Large intestine (tissue), 12 donors: ENCODE measurements at places on chromosomes 5 and 9.

- DNase-seq: peak; percentile 58
Measured at GRCh38 chr9:121529237-121529987, 29.8 kb upstream of the GGTA1 start.

- DNase-seq: no peak
Measured at GRCh38 chr9:97830884-97831829, 21.9 kb upstream of the FOXE1 start.

DNA sequence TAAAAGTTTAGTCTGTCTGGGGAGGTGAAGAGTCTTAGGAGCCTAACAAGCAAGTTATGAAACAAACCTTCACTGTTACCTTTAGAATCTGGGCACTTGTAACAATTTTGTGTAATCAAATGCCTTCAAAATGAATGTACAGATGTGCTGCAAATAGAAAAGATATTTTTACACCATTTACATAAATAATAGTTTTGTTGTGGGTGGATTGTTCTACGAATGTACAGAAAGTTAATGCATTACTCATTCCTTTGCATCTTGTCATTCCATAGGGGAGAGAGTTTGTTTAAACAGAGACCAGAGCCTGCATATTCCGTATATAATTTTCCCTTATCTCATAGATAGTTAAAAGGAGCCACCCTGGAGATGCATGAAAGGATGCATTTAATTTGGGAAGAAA lies 576.9 kb upstream of the SGCD start:
- no peak for DNase-seq

DNA sequence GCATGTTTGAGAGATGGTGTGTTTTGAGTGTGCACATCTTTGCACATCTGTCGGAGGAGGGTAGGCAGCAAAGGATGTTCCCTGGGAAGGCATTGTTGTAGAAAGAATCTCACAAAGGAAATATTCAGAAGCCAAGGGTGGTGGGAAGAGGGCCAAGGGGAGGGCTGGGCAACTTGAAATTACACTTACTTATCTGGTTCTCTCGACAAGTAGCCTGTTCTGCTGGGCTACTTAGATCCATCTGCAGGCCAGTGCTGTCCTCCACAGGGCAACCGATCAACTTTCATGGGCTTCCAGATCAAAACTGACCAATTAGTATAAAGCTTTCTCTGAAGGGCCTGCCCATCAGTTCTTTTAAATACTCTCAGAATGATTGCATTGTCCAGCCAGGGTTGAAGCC lies 495.2 kb downstream of the GADD45G start:
- no peak for DNase-seq

DNA sequence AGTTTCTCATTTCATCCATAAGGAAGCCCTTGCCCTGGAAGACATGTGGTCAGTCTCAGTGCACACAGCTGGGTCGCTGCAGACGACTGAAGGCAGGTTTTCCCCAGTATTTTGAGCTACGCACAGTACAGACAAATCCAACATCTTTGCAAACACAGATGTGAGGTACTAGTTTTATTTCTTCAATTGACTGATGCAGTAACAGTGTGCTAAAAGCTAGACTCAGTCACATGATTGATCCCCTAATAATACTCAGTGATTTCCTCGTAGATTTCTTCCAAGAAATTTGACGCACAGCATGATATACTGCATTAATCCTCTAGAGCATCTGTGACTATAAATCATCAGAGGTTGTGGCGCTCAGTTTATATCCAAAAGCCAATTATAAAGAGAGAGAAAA lies 346.1 kb downstream of the DIRAS2 start:
- DNase-seq: no peak

DNA sequence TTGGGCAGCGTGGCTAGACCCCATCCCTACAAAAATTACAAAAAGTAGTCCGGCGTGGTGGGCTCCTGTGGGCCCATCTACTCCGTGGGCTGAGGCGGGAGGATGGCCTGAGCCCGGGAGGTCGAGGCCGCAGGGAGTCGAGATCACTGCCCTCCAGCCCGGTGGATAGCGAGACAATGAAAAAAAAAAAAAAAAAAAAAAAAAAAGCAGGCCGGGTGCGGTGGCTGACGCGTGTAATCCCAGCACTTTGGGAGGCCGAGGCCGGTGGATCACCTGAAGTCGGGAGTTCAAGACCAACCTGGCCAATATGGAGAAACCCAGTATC lies 110.5 kb upstream of the LPCAT1 start:
- no peak for DNase-seq

- no peak for DNase-seq
Measured at GRCh38 chr9:18707061-18707461, 233.1 kb downstream of the ADAMTSL1 start.

DNA sequence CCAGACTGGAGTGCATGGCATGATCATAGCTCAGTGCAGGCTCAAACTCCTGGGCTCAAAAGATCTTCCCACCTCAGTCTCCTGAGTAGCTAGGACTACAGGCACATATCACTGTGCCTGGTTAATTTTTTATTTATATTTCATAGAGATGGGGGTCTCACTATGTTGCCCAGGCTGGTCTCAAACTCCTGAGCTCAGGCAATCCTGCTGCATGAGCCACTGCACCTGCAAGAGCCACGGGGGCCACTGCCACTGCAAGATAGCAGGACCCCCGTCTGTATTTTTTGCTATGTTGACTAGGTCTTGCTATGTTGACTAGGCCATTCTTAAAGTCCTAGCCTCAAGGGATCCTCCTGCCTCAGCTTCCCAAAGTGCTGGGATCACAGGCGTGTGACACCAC lies 6.5 kb downstream of the CYSTM1 start:
- DNase-seq: no peak

DNA sequence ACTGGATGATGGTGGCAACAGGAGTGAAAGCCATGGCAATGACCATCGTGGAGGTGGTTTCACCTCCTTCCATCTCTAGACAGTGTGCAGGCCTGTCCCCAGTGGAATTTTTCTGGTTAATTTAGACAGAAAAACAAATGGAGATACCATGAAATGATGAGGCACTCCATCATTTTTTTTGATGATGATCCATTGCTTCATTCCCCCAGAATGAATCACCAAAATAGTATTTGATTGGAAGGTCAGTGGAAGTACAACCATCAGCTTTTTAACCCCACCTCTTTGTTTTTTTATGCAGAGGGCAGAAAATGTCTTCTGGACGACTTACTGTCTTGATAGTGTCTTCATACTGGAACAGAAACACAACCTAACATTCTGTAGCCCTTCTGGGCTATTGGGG lies 42.6 kb upstream of the ADRA1B start:
- DNase-seq: no peak

DNA sequence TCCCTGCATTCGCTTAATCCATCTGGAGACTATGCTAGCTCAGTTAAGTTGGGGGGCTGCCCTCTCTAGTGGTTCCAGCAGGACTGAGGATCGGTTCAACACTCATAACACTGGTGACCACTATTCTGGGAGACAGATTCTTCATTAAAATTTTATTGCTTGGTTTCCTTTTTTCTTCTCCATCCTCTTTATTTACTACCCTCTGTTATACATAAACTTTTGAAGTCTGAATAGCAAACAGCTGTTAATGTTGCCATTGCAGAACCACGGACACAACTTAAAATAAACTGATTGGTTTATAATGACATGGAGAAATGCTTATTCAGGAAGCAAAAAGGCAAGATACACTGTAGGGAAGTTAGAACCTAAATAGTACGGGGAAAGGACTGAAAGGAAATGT lies 22.1 kb downstream of the IQGAP2 start:
- no peak for DNase-seq

DNA sequence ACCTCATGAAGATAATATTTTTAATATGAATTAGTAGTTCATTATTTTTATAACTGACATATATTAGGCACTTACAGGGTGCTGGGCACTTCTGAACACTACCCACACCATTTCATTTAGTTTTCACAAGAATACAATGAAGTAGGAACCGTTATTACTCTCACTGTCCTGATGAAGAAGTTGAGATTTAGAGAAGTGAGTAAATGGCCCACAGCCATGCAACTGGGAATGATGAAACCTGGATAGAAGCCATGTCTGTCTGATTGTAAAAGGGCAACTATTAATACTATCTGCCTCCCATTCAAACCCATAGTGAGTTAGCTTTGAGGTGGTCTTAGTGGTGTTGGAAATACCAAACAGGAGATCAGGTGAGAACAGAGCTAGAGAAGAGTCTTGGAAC lies 29.6 kb upstream of the OTULINL start:
- no peak for DNase-seq

GRCh38 chr9:35481347-35481975 lies 8.4 kb upstream of the RUSC2 start:
- peak; percentile 22 for DNase-seq

DNA sequence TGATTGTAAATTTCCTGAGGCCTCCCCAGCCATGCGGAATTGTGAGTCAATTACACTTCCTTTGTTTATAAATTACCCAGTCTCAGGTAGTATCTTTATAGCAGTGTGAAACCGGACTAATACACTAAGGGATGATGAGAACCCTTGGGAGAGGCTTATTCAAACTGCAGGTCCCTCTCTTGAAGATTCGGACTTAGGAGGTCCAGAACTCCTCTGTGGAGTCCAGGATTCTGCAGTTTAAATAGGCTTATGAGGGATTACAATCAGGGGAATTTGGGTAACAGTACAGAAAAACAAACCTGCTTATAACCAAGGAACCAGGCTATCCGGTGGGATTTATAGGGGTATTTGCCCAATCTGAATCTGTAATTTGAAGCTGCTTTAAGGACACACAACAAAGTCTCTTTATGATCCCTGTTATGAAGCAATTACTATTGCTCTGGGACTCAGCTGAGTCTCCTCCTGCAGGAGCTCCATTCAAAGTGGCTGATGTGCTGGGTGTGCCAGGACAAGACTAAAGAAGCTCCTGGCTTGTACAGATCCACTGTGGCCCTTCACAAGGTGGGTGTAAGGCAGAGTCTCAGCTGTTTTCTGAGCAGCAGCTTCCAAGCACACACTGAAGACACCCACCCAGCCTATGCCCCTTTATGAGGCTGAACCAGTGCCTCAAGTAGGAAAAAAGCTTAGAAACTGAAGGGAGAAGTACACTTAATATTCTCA lies 41.8 kb upstream of the LHFPL2 start:
- peak; percentile 24 for DNase-seq

- no peak for DNase-seq
Measured at GRCh38 chr9:137070906-137071275, 534 bp upstream of the SAPCD2 start.

DNA sequence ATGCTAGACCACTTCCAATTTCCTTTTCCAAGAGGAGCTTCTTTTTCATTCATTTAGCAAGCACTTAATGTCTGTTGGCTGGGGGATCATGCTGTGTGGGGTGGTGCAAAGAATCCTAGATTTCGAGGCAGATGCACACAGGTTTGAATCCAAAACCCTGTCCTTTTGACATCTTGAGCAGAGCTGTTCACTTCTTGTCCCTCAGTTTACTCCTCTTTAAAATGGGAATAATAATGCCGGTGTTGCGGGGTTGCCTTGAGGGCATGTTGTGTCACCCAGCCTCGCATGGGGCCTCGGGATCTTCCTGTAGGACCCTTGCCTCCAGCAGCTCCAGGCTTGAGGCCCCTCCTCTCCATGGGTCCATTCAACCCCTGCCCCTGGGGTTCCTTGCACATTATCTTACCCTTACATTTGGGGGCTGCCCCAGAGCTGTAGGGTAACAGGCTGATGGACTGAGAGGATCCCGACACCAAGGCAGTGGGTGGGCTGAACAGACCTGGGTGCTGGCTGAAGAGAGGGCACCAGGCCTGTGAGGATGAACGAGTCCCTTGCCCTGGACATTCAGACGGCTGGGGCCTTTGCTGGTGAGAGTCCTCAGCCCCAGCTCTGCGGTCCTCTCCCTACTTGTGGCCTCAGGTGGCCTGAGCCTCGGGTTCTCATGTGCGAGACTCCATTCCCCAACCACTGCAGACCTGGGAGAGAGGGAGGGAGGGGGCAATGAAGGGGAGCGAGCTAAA lies 145.8 kb downstream of the BARX1 start:
- DNase-seq: no peak

- DNase-seq: no peak
Measured at GRCh38 chr5:41325074-41325473, 111.7 kb upstream of the C6 start.
